ENCODE measurements at places on chromosomes 12 and 14.

GRCh38 chr12:96375841-96376604 lies 24.2 kb downstream of the CDK17 start:
- no peak for DNase-seq

DNA sequence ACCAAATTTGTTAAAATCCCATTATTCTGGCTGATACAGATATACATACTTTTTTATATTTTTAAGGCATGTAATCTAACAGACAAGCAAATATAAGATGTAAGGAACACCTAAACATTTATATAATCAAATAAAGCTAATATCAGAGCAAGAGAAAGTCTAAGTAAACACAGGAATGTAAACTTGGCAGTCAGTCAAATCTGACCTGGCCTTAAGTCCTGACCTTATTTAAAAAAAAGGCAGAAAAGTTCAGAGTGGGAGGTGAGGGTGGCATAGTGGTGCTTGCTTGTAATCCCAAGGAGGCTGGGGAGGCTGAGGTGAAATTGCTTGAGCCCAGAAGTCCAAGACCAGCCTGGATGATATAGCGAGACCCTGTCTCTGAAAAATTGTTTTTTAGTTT lies 152.6 kb downstream of the DERA start:
- DNase-seq = no peak

DNA sequence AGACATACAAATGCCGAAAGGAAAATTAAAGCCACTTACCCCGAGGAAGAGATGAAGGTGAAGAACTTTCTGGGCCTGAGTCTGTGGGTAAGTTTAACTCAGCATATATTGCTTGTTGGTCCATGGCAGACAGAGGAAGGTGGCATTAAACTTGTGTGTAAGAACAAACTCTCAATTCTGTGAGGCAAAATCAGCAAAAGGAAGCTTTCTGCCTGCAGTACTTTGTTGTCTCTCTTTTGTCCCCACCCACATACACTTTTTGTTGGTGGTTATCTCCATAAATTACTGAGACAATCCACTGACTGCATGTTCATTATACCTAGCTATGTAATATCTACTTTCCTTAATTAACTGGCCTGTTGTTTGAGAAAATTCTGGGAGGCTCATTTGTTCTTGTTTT lies at the start of gene KLRB1:
TSS of gene KLRB1 (minus strand) at position 201 of the 400 bp plus-strand sequence. CDS start at position 124, 77 bp downstream.
- DNase-seq = no peak

- no peak for DNase-seq
Observed at GRCh38 chr12:14993537-14994266, 20.9 kb downstream of the PDE6H start.

- DNase-seq = no peak
Observed at GRCh38 chr12:80242321-80242720, 143.0 kb downstream of the OTOGL start.

Data from activated naive CD8-positive, alpha-beta T cell treated with anti-CD3 and anti-CD28 coated beads, Interleukin-2, amount 10 ng/mL, durations not matched to agents 7 days and 5 days (primary cell).